ENCODE measurements at places on chromosomes 6 and 20.

DNA sequence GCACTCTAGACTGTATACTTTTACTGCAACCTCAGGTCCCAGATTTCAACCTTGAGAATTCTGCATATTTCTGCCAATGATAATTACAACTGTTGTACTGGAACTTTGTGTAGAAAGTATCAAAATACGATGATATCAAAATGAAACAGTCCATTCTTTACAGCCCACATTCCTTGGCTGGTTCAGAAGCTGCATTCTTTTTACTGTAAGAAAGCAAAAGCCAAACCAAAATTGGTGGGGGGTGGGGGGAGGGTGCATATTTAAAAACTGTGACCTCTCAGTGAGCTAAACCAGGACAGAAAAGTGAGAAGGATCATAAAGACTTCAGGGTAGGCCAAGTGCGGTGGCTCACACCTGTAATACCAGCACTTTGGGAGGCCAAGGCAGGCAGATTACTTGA, 41.8 kb upstream of the UBR2 start:
- no peak for DNase-seq

DNA sequence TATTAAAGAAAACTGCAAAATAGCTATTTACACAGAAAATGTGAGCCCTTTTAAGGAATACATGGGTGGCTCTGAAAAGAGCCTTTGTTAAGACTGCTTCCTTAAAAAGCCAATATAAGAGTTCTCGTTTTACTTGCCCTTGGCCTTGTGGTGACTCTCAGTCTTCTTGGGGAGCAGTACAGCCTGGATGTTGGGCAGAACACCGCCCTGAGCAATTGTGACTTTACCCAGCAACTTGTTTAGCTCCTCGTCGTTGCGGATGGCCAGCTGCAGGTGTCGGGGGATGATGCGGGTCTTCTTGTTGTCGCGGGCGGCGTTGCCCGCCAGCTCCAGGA, 111.5 kb downstream of the HFE start:
- DNase-seq = peak; percentile 77

DNA sequence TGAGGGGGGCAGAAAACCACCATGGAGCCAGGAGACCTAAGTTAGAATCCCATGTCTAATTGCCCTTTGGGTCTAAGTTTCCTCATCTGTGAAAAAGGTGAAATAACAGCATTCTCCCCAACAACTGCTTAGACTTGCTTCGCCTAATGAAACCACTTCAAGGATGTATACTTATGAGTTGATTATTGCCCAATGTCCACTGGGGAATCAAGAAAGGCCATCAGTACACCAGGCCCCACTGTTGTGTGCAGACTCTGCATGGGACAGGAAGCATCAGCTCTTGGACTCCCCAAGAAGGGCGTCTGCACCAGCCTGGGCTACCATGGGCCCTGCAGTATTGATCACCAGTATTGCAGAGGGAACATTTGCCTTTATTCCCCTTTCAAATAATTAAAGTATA, 189.6 kb downstream of the MAFB start:
- DNase-seq = no peak

GRCh38 chr6:73152966-73153757, 72.1 kb downstream of the KHDC1L start:
- no peak for DNase-seq

- DNase-seq = no peak
These were observed 308.7 kb upstream of the SGK1 start for GRCh38 chr6:134626589-134626988.

DNA sequence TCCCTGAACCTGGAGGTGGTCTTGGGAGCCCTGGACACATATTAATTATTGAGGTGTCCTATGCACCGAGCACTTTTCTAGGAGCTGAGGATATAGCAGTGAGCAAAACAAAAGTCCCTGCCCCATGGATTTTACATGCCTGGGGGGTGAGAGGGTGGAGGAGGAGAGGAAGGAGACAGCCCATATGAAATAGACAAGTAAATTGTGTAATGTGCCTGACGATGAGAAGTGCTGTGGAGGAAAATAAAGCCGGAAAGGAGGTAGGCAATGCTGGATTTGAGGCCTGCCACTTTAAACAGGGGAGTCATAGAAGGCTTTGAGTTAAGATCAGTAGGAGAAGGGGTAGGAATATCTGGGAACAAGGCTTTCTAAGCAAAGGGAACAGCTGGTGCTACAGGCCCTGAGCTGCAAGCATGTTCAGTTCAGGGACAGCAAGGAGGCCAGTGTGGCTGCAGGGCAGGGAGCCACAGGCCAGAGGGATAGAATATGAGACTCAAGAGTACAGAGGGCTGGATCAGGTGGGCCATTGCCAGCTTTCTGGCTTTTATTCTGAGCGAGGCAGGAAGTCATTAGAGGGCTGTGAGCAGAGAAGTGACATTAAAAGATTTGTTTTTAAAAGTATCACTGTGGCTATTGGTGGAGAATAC, 19.1 kb upstream of the MYLIP start:
- DNase-seq = no peak

DNA sequence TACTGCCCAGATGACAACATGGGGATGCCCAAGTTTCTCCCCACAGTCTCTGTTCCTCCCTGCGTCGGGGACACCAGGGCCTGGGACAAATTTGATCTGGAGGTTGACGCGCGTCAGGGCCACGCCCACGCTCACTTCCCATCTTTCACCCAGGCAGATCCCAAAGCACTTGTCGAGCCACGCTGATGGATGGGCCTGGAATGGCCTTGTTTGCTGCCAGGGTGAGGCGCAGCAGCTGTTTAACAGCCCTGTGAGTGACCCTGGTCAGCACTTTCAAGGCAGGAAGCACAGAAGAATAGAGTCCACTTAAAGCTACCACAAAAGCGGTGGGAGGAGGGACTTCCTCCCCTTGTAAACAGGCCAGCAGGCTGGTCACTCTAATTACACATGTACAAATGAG, 324.7 kb upstream of the JARID2 start:
- no peak for DNase-seq

GRCh38 chr6:39870950-39871349, 63.3 kb downstream of the MOCS1 start:
- DNase-seq = no peak

DNA sequence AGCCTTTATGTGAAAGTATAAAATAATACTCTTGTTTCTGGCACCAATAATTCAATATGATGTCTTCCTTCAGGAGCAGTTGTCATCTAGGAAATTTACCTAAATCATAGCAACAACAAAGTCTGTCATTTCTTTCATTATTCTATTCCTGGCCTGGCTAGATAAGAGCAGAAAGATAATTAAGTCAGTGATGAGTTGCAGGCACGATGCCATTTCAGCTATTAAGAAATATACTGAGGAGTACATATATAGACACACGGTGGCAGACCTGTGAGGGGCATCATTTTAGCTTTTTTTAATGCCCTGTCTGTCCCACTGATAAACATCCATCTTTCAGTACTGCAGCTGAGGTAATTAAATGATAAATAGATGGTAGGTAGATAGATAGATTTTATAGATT, 756.1 kb upstream of the EPHA7 start:
- no peak for DNase-seq

DNA sequence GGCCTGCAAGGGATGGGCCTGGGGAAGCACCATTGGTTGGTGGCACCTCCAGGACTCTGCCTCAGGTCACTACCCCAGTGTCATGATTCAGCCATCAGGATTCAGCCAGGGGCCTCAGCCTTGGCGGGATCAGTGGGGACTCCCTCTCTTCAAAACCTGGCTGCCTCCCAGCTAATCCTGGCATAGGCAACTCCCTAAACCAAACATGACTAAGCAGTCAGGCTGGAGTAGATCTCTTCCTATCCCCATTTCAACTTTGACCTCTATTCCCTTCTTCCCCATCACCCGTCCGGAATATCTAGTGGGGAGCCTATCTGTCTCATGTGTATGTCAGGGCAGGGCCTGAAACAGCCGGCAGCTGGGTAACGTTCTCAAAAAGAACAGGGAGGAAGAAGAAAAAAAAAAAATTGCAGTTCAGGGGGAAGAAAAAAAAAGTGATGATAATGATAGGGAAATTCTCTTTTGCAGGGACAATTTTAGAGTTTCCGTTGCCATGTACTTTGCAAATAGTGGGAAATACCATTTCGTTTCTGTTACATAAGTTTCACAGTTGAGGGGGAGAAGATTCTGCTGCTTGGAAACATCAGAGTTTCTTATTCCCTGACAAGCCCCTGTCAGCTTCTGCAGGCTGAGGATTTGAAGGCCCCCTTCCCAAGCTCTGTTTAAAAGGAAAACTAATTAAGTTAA, 4.1 kb upstream of the PREX1 start:
- DNase-seq = no peak

DNA sequence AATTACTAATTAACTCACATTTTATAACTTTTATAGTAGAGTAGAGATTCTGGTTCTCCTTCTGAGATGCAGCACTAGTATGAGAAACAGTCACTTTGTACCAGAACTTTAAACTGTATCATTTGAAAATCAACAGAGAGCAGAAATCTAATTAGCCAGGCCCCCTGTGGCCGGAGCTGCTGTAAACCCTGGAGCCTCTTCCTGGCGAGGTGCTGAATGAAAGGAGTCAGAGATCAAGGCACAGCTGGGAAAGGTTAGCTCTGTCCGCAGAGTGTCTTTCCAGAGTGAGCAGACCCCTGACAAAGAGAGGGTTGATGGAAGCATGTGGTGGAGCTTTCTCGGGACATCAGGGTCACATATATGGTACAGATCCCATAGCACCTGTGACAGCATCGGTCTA, 703.8 kb downstream of the RFPL4B start:
- no peak for DNase-seq

- no peak for DNase-seq
These were observed 402.9 kb upstream of the MAP3K7 start for GRCh38 chr6:90989763-90990162.

DNA sequence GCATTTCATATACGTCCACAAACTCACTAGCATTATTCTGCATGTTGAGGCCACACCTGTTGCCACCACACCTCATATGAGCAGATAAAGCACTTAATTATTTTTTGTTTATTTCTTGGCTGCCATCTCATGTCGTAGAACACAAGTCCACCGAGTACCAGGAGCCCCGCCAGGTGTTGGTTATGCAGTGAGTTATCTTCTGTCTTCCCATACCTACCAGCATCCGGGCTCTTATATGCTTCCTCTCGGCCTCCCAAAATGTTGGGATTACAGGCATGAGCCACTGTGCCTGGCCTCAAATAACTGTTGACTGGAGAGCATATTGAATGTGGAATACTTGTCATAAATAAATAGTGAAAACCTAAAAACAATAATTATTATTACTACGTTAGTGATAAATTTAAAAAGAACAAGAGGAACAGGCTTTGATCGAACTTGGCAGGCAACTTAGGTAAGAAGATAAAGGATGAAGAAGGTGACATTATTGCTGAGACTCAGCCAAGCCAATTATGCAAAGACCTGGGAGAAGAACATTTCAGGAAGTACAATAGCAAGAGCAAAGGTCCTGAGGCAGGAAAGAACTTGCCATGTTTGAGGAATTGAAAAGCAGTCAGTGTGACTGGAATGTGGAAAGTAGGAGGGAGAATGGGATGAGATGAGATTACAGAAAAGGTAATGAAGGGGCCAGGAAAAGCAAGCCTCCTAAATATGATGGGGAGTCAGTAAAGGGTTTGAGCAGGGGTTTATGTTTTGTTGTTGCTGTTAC, 12.6 kb upstream of the SLC23A2 start:
- no peak for DNase-seq

GRCh38 chr6:129832299-129832698, 28.8 kb downstream of the TMEM244 start:
- DNase-seq = no peak

GRCh38 chr20:44018259-44018941, 103.7 kb downstream of the TOX2 start:
- no peak for DNase-seq

- no peak for DNase-seq
These were observed 224 bp downstream of the MPC1 start for GRCh38 chr6:166382500-166382932.

DNA sequence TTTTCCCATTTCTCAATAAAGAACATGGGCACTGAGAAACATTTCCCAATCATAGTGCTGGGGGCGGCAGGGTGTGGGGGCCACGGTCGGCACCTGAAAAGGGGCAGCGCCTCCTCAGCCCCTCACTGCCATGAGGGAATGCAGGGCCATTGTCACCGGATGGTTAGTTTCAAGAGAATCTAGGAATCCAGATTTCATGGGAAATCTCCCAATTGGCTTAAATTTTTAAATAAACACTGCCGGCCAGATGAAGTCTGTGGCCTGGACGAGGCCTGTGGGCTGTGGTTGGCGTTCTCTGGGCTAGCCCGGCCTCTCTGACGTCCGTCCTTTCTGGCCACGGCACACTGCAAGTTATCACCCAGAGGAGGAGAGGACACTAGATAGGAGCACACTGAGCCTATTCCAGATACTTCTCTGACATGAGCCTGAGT, 25.6 kb downstream of the MANBAL start:
- DNase-seq = no peak

DNA sequence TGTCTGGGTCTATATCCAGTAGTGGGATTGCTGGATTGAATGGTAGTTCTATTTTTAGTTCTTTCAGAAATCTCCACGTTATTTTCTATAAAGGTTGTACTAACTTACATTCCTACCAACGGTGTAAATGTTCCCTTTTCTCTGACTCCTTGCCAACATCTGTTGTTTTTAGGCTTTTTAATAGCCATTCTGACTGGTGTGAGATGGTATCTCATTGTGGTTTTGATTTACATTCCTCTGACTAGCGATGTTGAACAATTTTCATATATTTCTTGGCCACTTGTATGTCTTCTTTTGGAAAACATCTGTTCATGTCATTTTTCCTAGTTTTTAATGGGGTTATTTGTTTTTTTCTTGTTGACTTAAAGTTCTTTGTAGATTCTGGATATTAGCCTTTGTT, 99.3 kb downstream of the BMP2 start:
- DNase-seq = no peak

DNA sequence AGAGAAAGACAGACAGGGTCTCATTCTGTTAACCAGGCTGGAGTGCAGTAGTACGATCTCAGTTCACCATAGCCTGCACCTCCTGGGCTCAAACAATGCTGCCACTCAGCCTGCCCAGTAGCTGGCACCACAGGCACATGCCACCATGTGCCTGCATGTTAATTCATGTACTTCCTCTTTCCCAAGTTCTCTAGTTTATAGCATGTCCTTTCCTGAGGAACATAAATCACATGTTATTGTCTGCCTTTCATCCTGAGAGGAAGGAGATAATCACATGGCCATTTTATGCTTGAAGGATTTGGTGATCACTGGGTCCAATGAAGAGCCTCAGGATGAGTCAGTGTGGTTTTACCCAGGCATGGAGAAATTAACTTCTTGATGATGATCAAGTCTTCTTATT, 47.9 kb downstream of the COL11A2 start:
- no peak for DNase-seq

GRCh38 chr6:133983099-133983939, 30.3 kb downstream of the TBPL1 start:
- peak; percentile 63 for DNase-seq

GRCh38 chr6:152309648-152310047, 327.5 kb downstream of the SYNE1 start:
- peak; percentile 80 for DNase-seq

DNA sequence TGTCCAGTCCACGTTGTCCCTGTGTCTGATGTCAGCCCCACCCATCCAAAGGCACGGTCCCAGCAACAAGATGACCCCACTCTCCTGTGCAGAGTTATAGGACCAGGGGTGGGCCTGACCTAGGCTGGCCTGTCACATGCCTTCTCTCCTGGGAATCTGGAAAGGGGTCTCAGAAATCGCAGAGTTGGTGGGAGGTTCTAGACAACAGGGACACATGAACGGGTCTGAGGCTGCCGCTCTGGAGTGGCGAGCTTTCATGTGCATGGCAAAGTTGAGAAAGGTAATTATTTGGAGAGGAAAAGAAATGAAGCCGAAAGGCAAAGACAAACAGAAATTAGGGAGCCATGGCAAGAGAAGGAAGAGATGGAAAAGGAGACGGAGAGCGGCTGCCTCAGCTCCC, 29.5 kb downstream of the BFSP1 start:
- no peak for DNase-seq

All from activated CD4-positive, alpha-beta T cell treated with anti-CD3 and anti-CD28 coated beads for 48 hours (primary cell).